Kidney glomerular epithelial cell (primary cell): ENCODE measurements at places on chromosomes 7 and 10.

DNA sequence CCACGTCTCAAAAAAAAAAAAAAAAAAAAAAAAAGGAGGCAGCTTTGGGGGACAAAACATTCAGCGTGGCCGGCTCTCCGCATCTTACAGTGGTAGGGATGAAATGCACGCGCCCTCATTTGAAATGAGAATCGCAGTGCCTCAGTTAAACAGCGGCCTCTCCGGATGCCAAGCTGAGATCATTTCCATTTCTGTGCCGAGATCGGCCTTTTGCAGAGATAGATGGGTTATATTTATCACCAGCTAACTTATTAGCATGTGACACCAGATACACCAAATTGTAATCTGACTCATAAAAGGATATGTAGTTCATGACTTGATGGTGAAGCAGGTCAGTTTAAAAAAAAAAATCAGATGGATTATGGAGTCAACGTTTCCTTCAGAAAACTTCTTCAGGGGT is 138.7 kb downstream of the CUX1 start:
- DNase-seq = no peak

- no peak for DNase-seq
Measured at GRCh38 chr10:28020993-28021982, 22.4 kb upstream of the ODAD2 start.

DNA sequence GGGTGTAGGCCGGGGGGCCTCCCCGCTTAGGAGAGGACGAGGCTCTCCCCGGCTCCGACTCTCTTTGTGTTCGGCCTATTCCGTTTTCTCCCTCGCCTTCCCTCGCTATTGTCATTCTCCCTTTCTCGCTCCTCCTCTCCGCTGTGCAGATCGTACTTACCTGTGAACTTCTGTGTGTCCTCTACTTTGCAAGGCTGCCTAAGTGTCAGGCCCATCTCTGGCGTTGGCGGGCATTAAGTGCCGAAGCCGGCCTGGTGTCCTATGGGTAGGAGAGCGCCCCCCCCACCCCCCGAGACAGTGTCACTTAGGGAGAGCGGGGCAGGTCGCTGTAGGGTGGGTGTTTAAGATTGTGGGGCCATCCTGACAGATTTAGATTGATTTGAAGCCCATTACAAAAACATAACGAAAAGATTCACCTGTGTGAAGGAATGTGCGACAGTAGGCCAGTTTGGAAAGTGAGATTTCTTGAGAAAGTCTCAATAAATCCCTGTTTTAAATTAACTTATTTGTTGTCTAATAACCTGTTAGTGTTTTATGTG is 579 bp downstream of the RBM33 start:
- no peak for DNase-seq

DNA sequence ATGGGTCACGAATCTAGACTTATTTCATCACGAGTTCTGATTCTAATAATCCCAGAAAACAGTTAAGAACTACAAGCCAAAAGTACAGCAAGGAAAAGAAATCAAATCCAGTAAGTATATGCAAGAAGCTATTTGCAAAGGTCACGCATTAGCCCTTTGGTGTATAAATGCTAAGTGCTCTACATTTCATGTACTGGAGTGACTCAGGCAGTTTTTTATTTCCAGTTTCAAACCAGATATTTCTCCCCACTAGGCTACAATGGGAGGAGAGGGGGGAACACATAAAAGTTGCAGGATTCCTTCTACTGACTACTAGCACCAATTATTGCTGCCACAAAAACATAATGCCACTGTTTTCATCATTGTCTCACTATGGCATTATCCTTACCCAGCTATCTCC is 148.0 kb downstream of the NRCAM start:
- no peak for DNase-seq

GRCh38 chr10:113983552-113983951 is 60.1 kb upstream of the ADRB1 start:
- no peak for DNase-seq

- peak; percentile 54 for DNase-seq
Measured at GRCh38 chr7:98110249-98111022, 3.8 kb downstream of the LMTK2 start.

- no peak for DNase-seq
Measured at GRCh38 chr10:91519899-91520514, 109.9 kb downstream of the HECTD2 start.

- DNase-seq = no peak
Measured at GRCh38 chr7:154532771-154533170, 470.2 kb downstream of the PAXIP1 start.

DNA sequence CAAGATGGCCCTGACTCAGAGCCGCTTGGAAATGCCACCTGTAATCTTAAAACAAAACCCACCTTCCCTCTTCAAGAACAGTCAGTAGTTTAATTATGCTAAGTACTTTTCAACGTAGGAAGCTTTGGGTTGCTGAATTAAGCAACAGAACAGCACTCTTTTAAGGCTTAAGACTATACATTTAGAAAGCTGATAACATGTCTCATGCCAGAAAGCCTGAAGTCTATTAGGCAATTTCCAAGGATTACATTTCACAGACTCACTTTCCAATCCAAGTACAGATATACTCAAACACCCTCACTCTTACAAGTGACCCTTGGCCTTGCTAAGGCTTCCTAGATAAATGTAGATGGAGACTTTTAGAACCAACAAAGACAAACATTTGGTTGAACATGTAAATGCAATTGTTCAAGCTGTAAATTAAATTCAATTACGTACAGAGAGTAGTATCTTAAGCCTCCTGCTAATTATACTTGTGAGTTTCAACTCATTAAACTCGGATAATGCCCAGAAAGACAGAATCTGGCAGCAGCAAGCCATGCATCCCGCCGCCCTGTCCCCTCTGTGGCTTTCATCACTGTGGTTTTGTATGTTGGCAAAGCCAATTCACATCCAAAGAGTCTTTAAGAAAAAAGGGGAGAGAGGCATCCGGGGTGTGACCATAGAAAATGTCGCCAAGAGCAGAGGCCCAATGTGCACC is 283.1 kb upstream of the NRP1 start:
- DNase-seq = no peak

DNA sequence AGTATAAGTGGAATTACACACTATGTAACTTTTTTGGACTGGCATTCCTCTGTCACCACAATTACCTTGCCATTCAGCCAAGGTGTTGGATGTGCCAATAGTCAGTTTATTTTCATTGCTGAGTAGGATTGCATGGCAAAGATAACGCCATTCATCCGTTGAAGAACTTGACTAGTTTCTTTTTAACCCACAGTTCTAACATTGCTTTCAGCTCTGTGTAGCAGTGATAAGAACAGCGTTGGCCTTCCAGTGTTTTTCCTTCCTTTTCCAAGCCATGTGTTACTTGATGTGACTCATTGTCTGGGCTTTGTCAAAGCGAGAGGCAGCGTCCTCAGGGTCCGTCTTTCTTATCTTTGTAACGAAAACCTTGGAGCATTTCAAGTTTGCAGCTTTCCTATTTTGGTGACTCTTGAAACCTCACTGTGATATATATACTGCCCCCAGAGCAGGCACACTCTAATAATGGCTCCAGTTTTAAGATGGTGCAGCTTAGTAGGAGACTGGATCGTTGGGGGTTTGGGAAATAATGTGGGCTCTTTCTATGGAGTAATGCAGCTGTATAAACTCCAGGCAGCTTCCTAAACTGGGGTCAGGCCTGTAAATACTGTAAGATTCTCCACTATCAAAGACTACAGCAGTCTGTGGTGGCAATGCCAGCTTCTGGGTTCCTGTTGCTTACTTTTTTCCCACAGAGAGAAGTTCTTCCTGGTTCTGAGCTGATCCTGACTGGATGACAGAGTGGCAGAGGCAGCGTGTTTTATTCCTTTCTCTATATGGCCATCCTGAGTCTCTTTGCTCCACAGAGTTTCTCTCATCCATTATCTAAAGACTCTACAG is 41.7 kb downstream of the AKR1E2 start:
- no peak for DNase-seq

DNA sequence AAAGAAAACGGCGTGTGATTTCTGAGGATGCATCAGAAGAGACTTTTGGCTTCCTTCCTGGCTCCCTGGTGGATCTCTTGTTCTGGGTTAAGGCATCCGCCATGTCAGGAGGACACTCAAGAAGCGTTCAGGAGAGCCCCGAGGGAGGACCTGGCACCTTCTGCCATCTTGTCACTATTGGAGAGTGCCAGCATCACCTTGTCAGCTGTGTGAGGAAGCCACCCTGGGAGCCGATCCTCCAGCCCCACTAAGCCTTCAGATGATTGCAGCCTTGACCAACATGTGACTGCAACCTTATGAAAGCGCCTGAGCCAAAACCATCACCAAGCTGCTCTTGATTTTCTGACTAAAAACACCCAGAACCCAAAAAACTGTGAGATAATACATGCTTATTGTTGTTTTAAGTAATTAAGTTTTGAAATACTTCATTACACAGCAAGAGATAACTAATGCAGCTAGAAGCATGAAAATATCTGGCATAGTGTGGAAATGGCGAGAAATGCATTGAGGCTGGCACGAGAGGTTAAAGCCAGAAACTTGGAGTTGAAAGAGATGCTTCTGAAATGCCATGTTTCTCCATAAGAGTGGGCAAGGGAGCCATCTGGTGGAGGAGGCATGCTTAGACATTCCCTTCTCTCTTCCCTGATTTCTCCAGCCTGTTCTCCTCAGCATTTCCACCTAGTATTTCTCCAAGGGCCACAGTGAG is 5.4 kb upstream of the ZFYVE27 start:
- DNase-seq = peak; percentile 78

- peak; percentile 88 for DNase-seq
Measured at GRCh38 chr10:27192284-27192683, 37.1 kb downstream of the MASTL start.

- peak; percentile 78 for DNase-seq
Measured at GRCh38 chr10:25758041-25758457, 176.0 kb upstream of the MYO3A start.

- no peak for DNase-seq
Measured at GRCh38 chr10:132547421-132547861, 9.9 kb downstream of the INPP5A start.

DNA sequence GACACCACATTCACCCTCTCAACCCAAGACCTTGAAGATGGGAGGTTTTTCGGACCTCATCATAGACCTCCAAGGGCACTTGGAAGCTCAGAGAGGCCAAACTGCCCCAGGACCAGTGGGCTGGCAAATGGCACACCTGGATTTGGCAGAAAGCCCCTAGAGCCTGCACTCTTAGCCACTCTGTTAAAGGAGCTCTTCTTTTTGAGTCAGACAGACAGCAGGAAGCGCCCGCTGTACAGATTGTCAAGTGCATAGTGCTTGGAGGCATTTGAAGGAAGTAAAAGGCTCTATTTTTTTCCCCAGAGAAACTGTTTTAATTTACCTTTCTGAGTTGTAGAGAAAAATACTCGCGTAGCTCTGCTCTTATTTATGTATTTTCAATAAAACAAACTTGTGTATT is 408.6 kb upstream of the GALNT17 start:
- no peak for DNase-seq

DNA sequence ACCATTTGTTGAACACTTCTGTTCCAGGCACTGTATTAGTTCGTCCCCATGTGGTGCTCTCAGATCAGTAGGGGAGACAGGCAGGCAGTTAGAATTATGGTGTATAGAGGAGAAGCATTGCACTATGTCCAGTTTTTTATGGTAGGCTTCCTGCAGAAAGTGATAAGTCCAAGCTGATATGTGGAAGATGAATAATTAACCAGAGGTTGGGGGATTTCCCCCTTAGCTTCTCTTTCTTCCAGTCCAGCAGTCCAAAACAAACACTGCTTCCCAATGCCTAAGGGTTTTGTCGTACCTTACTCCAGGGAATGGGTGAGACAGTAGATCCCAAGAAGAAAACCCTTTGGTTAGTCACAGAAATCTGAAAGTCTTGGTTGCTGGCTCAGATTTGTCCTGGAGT is 19.2 kb downstream of the HIF1AN start:
- peak; percentile 87 for DNase-seq

DNA sequence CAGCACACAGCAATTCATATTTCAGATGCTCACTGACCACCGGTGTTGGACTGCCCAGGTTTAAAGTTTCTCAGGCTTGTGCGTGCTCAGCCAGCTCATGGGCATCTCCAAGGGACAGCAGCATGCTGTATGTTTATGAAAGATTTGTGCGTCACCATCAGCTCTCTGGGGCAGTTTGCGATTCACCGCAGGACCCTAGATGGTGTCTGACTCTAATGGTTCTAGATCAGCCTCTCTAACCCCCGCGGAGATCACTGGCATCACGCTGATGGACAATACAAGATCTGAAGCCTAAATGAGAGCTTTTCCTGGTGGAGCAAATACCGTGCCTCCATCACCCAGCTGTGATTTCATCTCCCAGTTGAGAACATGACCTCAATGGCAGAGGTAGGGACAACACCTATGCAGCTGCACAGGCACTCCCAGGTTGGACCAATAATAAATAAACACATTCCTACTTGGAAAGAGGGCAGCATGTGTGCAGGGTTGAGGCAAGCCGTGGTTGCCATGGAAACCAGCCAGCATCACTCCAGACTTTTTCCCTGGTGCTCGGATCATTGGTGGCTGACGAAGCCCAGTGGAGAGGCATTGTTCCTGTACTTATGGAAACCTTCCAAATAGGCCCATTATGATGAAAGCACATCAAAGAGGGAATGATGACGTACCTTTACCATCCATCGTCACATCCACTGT is 253.6 kb downstream of the KCNMA1 start:
- DNase-seq = no peak

- no peak for DNase-seq
Measured at GRCh38 chr7:144628176-144628575, 207.7 kb downstream of the TPK1 start.

DNA sequence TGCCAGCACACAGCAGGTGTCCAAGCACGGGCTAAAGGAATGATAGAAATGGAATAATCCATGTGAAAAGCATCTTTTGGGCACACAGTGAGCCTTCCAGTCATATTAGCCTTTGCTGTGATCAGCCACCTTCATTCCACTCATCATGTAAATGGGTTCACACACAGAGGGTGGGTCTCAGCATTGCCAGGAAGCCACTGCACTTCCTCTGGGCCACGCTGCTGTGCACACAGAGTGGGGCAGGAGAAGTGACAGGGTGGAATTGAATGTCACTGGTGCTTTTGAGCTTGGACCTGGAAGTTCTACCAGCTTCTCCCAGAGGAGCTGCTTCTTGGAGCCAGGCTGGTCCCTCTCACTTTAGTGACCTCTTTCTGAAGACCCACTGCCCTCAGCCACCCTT is 203.5 kb downstream of the USP6NL start:
- DNase-seq = no peak
